ENCODE measurements at places on chromosomes 4 and X.

DNA sequence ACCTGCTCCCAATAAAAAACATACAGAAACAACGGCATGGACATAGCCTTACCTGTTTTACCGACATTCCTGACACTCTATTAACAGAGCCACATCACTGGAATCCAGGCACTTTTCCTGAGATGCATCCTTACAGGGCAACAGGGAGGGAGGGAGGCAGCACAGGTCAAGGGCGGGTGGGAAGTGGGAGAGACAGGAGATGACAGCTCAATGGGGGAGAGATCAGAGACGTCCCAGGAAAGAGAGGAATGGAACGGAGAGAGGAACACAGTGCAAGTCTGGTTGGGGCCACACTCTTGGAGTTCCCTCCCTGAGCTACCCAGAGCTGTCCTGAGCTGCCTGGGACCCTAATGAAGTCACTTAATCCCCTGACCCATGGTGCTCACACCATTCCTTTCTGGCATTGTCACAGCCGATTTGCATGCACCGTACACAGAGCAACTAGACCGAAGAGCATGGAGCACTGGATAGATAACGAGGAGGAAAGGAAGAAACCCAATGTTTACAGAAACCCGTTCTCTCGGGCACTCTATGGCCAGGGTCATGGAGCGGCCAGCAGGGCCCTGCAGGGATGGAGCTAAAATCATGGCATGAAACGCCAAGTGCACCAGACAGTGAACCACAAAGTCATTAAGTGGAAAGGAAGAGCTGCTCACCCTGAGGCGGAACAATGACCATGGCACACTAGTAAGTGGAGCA is 93.1 kb downstream of the NSUN7 start:
- DNase-seq: no peak

DNA sequence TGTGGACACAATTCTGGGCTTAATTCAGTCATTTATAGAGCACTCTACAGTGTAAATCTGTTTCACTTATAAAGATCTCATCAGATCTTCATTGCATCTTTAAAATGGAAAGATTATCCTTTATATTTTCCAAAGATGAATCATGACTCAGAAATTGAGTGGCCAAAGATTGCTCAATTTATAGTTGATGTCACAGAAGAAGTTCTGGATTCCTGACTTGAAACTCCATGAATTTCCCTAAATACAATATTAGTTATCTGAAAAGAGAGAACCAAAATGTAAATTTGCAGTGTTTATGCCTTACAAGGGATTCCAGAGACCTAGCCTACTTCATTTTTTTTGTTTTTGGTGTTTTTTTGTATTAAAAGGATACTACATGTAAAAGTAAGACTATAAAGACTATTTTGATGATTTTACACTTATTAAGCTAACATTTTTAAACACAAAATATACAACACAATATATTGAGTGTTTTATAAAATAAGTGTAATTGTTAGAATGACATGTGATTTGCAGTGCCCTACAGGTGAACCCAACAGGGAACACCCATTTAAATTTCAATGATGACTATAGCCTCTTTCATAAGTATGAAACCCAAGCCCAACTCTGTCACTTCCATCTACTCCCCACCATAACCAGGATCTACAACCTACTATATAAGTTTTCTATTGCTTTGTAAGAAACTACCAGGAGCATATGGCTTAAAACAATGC is 183.5 kb downstream of the PCDH7 start:
- no peak for DNase-seq

- no peak for DNase-seq
Measured at GRCh38 chr4:137070614-137071013, 461.7 kb downstream of the PCDH18 start.

DNA sequence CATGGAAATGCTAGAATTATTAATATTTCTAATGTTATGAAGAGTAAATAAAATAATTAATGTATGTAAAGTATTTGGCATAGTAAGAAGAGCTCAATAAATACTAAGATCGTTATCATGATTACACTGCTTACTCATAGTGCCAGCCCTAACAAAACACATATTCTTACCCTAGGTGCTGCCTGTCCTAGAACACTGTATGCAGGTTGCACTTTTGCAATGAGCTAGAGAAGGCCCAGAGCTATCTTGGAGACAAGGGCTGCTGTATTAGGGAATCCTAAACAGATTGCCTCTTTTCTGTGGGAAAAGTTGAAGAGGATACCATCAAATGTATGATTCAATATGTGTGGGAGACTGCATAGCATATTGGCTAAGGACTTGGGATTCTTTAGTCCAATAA is 48.0 kb upstream of the TMEM164 start:
- no peak for DNase-seq

DNA sequence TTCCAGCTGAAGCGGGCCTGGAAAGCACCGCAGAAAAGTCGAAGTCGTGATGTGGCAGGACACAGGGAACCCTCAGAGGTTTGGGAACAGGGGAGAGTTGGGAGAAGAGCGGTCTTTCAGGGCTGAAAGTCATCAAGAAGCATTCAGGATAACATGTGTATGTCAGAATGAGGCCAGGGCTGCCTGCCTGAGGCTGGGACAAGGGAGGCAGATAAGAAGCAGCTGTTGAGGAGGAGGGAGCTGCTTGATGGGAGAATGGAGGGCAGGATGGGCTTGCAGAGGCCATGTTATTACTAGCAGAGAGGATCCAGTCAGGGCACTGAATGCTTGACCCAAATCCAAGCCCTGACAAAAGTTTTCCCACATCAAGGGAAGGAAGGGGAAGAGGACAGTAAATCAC is 132.0 kb downstream of the ATG4A start:
- no peak for DNase-seq

All from activated T-cell treated with anti-CD3 and anti-CD28 coated beads for 24 hours (primary cell).